ENCODE measurements at places on chromosomes 6 and 20. TPM values are rescaled to one million over a fixed set of nuclear protein-coding genes. Genes with fewer than 3 reads are reported as not detected.

- no peak for DNase-seq
These were observed 981 bp upstream of the TNF start for GRCh38 chr6:31574106-31575061.

DNA sequence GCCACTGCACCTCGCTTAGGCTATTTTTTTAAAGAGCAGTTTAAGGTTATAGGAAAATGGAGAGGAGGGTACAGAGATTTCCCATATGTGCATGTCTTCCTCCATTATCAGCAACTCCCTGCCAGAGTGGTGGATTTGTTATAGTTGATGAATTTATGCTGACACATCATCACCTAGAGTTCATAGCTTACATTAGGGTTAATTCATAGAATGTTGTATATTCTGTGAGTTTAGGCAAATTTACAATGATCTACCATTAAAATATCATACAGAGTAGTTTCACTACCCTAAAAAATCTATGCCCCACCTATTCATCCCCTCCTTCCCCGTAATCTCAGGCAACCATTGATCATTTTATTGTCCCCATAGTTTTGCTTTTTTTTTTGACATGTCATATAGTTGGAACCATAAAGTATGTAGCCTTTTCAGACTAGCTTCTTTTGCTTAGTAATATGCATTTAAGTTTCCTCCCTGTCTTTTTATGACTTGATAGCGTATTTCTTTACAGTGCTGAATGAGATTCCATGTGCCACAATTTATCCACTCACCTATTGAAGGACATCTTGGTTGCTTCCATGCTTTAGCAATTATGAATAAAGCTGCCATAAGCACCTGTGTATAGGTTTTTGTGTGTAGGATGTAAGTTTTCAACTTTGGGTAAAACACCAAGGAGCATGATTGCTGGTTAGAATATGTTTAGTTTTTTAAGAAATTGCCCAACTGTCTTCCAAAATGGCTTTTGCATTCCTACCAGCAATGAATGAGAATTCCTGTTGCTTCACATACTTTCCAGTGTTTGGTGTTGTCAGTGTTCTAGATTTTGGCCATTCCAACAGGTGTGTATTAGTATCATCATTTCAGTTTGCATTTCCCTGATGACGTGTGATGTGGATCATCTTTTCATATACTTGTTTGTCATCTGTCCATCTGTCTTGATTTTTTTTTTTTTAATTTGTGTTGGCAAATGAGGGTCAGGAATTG, 60.2 kb downstream of the NCOA3 start:
- DNase-seq: no peak

DNA sequence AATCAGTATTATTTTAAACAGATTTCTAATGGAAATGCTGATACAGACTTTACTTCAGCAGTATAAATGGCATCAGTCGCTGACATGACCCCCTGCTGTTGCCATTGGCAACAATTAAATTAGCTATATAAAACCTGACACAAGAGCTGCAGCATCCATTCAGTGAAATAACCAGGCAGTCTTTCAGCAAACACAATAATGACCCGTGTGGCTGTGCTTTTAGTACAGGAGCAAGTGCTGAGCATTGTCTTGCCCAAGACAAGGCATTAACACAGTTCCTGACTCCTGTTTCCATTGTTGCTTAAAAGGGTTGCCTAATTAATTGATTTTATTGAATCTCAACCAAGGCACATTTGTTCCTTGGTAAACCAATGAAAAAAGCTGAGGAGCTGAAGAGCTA, 382.1 kb downstream of the HACE1 start:
- DNase-seq: peak; percentile 76

GRCh38 chr20:32009564-32009963, 674 bp upstream of the CCM2L start:
- no peak for DNase-seq

The DEFB124 gene
- total RNA-seq: not detected

DNA sequence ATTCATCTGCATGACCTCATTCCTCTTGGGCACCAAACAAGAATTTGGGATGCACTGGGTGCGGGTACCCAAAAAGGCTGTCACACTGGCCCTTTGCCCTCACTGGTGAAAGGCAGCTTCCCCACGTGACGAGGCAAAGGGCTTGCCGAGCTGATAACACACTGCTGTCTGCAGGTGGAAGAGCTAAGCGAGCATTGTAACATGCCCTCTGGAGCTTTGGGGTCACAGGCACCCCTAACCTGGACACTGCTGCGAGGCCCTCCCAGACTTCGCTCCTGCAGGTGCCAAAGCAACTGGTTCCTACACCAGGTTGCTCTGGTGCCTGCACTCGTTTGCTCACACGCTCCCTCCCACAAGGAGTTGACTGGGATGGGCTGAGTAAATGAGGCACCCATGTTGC, 1595.7 kb downstream of the HACE1 start:
- no peak for DNase-seq

DNA sequence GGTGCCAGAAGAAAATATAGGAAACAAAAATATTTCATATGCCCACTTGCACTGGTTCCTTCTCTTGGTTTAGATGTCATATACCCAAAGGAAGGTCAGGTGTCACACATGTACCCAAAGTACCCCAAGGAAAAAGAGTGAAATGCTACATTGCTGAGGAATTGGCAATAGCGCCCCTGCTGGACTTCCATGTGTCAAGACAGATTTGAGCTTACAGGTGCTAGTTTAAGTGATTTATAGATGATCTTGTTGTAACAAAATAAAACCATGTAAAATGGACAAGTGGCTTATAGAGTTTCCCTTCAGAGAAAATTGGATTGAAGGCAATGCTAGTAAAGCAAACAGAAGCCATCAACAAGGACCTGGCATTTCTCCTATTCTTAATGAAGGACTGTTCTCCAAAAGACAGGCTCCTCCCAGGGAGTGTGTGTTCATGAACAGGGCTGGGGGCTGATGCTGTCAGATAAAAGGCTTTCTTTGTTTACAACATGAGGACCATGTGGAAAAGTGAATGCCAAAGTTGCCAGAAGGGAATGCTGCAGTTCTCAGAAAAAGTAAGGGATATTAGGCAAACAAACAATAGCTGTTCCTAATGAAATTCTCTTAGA, 64.3 kb upstream of the PAK5 start:
- peak; percentile 70 for DNase-seq

The KIF13A gene
- total RNA-seq: 29.0 TPM
